ENCODE measurements at places on chromosomes 4 and X.

GRCh38 chr4:151000747-151001429 lies 14.2 kb downstream of the LRBA start:
- DNase-seq = peak; percentile 32

DNA sequence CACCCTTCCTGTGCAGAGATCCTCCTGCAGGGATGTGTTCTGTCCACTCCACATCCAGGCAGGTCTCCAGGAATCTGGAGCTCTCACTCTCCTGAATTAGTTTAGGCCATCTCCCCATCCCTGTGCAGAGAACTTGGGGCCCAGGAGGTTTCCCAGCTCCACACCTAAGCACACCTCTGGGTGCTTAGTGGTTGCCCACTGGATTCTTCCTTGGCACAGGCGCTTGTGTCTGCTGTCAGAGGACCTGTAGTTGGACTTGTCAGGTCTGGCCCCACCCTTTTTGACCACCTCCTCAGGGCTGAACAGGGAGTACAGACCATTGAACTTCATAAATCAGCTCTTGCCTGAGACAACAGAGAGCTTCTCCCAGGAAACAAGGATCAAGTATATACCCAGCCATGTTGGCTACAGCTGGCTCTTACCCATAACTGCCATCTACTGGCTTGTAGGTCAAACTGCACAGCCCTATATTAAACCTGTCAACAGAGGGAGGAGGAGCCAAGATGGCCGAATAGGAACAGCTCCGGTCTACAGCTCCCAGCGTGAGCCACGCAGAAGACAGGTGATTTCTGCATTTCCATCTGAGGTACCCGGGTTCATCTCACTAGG lies 275.5 kb downstream of the PPARGC1A start:
- DNase-seq = no peak

- DNase-seq = no peak
Observed at GRCh38 chr4:153241970-153242838, 38.0 kb downstream of the TRIM2 start.

DNA sequence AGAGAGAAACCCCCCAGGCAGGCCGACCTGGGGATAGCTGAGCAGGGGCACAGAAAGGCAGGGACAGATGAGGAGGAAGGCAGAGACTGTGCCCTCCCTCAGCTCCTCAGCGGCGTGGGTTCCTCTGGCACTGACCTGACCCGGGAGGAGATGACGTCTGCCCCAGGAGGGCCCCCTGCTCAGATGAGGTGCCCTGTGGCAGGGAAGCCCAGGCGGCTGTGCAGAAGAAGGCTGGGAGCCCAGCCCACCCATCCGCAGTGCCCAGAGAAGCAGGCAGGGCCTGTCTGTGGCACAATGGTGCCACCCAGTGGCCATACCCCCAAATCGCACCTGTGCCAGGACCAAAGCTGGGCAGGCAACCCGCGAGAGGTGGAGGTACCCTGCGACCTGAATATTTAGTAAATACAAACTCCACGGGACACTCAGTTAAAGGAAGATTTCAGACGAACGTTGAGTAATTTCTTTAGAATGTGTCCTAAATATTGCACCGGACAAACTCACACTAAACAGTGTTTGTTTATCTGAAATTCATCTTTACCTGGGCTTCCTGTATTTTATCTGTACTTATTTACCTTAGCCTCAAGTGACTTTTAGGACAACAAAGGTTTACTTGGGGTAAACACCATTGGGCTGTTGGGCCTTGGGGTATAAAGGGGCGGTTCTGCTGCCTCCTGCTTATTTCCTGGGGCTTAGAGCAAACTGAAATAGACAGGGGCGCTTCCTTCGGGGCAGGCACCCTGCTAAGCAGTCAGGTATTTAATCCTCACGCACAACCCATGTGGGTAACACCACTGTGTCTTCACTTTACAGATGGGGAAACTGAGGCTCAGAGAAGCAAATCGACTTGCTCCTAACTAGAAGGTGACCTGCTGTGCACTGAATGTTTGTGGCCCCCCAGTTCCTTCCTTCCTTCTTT lies 46.5 kb upstream of the HMX1 start:
- DNase-seq = peak; percentile 89

GRCh38 chr4:38669208-38669607 lies 5.2 kb downstream of the KLF3 start:
- no peak for DNase-seq

Data from activated CD8-positive, alpha-beta memory T cell treated with anti-CD3 and anti-CD28 coated beads for 24 hours (primary cell).